ENCODE measurements at places on chromosomes 3 and 15. TPM values are rescaled to one million over a fixed set of nuclear protein-coding genes. Genes with fewer than 3 reads are reported as not detected.
A peak's percentile ranks its signal among the peaks of the same experiment; 100 is the strongest.

CD96 gene
- total RNA-seq, result not detected

DNA sequence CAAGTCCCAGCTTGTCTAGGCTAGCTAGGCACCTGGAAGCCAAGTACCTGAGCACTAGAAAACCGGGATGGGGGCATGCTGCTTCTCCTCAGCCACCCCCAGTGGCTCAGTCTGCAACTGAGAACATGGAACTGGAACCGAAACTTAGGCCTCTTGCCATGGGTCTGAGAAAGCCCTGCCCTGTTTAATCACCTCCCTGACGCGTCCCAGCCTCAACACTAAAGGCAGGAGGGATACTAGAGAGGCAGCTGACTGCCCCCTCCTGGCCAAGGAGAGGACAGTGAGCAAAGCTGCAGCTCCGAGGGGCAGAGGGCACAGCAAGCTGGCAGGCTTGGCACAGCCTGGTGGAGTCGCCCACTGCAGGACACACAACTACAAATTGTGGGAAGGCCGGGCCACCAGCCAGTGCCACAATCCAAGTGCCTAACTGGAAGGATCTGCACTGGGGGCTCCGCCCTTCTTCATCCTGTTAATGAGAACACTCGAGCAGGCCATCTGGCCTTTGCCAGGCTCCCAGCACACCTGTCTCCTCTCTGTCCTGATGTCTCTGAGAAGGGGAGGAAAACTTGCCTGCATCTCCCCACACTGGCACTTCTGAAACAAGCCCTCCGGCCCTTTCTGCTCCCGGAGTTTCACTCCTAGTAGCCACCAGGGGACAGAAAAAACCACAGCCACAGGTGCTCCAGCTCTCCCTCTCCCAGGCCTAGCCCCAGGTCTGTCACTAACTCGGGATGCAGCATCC is 53.7 kb downstream of the BDH1 start:
- peak; percentile 25 for DNase-seq
- no peak overlapping the region for H3K27ac ChIP-seq
- peaks cover 8% of the 10 kb centered on the region for H3K36me3 ChIP-seq
- H3K27me3 ChIP-seq, result no peaks in the 10 kb centered on the region
- peaks cover 21% of the 10 kb centered on the region for H3K4me1 ChIP-seq

FEZF2 gene
- not detected for total RNA-seq

CHCHD6 gene
- total RNA-seq, result 19.9 TPM

- H3K27ac ChIP-seq, result no peak overlapping the region
- no peak for DNase-seq
- no peak overlapping the region for H3K4me3 ChIP-seq
- no peaks in the 10 kb centered on the region for H3K36me3 ChIP-seq
- peaks cover 21% of the 10 kb centered on the region for H3K4me1 ChIP-seq
Observed at GRCh38 chr3:71653414-71653807, 69.9 kb upstream of the FOXP1 start.

CP gene
- not detected for total RNA-seq

AAGAB gene
- total RNA-seq, result 35.6 TPM

DNA sequence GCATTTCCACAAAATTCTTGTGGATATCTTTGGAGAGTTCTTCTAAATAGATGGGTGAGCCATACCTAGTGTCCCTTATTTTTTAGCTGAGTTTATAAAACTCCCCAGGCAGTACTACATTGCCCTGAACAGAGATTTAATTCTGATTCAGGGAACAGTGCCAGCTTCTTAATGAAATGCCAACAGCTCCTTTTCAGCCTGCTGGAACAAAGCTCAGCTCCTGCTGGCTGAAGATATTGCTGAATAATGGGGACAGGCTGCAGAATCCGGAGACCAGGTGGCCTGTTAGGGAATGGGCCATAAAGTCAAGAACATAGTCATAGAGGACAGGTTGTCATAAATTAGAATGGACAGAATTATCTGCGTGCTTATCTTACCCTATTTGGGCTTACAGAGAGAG is 8.9 kb downstream of the HGD start:
- H3K36me3 ChIP-seq, result peaks cover 11% of the 10 kb centered on the region
- H3K27ac ChIP-seq, result no peak overlapping the region
- H3K27me3 ChIP-seq, result no peaks in the 10 kb centered on the region
- DNase-seq, result no peak

DNA sequence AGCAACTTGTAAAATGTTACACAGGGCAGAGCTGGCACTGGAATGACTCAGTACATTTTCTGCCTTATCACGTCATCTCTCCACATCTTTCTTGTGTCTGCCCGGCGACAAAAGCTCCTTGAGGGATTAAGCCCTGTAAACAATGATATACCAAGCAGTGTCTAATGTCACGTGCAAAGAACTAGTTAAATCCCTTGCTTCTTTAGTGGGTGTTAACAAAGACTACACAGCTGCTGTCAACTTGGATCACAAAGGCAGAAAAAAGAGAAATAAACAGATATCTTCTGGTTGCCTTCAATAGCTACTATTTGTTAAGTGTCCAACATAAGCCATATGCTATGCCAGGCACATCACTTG is 48.1 kb upstream of the FRMD4B start:
- no peak overlapping the region for H3K27ac ChIP-seq
- DNase-seq, result peak; percentile 36
- peaks cover 3% of the 10 kb centered on the region for H3K27me3 ChIP-seq
- H3K4me1 ChIP-seq, result peaks cover 10% of the 10 kb centered on the region
- H3K4me3 ChIP-seq, result no peak overlapping the region
- no peaks in the 10 kb centered on the region for H3K36me3 ChIP-seq

TAGLN3 gene
- not detected for total RNA-seq

AKAP13 gene
- total RNA-seq, result 48.3 TPM

GRCh38 chr3:56983427-56983826 is 77.0 kb upstream of the SPATA12 start:
- no peak overlapping the region for H3K27ac ChIP-seq
- H3K36me3 ChIP-seq, result no peaks in the 10 kb centered on the region
- peaks cover 45% of the 10 kb centered on the region for H3K4me1 ChIP-seq
- no peak overlapping the region for H3K4me3 ChIP-seq
- no peaks in the 10 kb centered on the region for H3K27me3 ChIP-seq
- no peak for DNase-seq

GRCh38 chr15:78880813-78881212 is 8.1 kb downstream of the MORF4L1 start:
- no peak for DNase-seq
- peak overlapping the region; percentile 43 for H3K4me3 ChIP-seq
- H3K4me1 ChIP-seq, result peaks cover 82% of the 10 kb centered on the region
- H3K27ac ChIP-seq, result peak overlapping the region; percentile 36
- peaks cover 2% of the 10 kb centered on the region for H3K27me3 ChIP-seq

DNA sequence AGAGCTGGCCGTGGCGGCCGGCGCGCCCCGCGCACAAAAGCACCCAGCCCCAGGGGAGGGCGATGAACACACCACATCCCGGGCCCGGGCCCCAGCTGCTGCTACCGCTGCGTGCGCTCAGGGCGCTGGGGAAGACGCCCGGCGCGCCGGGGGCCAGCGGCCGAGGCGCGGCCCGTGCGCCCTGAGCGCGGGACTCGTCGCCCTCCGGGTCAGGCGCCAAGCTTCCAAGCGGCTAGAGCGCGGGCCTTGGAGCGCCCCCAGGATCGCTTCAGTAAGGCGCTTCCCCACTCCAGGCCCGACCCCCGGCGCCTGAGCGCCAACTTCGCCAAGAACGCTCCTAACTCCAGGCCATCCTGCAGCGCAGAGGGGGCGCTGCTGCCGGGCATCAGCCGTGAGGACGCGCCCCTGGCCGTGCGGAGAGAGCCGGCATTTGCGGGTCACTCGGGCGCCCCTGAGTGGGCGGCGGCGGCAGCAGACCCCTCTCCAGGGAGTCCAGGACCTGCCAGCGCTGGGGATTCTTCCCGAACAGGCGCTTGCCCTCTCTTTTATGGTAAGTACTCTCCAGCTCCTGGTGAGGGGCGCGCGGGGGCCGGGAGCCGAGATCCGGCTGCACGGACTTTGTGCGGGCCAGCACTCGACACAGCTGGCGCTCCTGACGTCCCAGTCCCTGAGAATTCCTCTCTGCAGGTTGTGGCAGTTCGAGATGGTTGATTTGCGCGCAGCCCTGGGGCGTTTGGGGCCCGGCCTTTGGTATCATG is 475 bp downstream of the SPSB4 start:
- H3K4me1 ChIP-seq, result no peaks in the 10 kb centered on the region
- H3K27ac ChIP-seq, result no peak overlapping the region
- no peak overlapping the region for H3K4me3 ChIP-seq
- no peaks in the 10 kb centered on the region for H3K36me3 ChIP-seq
- DNase-seq, result no peak

Measured in HFFc6 (cell line).